HT1080 (cell line): ENCODE measurements at places on chromosomes 11 and 22. TPM values are rescaled to one million over a fixed set of nuclear protein-coding genes. Genes with fewer than 3 reads are reported as not detected.

Gene DUSP8
- 0.07 and 0.40 TPM in 2 replicates for total RNA-seq

Gene BRSK2
- total RNA-seq: 0.58 and 0.84 TPM in 2 replicates

Gene PARVG
- 0.24 and 0.50 TPM in 2 replicates for total RNA-seq

Gene MYO7A
- total RNA-seq: 0.37 and 0.51 TPM in 2 replicates

Gene KDM4D
- 1.8 and 3.2 TPM in 2 replicates for total RNA-seq

Gene RIC3
- total RNA-seq: not detected in 2 replicates

Gene RCOR2
- 0.11 and 0.17 TPM in 2 replicates for total RNA-seq

- peak; percentile 83 for DNase-seq
Observed at GRCh38 chr11:96215110-96215782, 127.7 kb downstream of the MAML2 start.

- DNase-seq: peak; percentile 44
Observed at GRCh38 chr11:83819931-83820549, 533.9 kb upstream of the CCDC90B start.

GRCh38 chr22:20968281-20968977 lies 1.4 kb downstream of the AIFM3 start:
- no peak for DNase-seq

- DNase-seq: no peak
Observed at GRCh38 chr11:85791409-85791990, 19.4 kb downstream of the SYTL2 start.

DNA sequence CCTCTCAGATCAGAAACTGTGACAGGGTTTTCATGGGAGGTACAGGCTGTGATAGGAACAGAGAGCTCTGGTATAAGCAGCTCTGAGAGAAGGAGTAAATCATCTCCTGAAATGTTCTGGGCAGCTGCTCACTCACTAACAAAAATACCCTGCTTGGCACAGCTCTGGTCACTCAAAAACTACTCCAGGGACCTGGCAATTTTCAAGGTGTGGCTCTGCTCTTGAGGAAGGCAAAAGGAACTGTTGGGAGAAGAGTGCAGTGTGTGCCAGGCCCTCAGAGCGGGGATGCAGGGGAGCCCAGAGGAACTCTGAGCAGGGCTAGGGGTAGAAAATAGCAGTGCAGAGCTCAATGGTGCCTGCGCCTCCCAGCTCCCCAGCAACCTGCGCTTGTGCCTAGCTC lies 180.5 kb upstream of the ZBED5 start:
- DNase-seq: no peak

DNA sequence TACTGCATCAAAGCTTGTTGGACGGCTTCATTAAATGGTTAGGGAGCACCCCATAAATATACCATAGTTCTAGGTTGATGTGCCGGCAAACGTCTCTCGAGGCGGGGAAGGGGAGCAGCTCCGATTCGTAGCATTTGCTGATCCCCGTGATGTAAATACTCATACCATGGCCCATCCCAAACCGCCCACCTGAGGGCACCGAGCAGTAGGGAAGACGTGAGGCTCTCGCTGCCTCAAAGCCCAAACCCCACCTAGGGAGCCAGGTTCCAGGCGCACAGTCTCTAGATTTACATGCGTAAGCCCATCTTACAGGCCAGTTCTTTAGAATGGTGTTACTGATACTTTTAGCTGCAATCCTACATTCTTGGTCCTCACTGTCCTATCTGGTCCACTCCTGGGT lies 124.0 kb downstream of the FEZ1 start:
- no peak for DNase-seq

- no peak for DNase-seq
Observed at GRCh38 chr22:30423301-30423958, 2.1 kb upstream of the MTFP1 start.

DNA sequence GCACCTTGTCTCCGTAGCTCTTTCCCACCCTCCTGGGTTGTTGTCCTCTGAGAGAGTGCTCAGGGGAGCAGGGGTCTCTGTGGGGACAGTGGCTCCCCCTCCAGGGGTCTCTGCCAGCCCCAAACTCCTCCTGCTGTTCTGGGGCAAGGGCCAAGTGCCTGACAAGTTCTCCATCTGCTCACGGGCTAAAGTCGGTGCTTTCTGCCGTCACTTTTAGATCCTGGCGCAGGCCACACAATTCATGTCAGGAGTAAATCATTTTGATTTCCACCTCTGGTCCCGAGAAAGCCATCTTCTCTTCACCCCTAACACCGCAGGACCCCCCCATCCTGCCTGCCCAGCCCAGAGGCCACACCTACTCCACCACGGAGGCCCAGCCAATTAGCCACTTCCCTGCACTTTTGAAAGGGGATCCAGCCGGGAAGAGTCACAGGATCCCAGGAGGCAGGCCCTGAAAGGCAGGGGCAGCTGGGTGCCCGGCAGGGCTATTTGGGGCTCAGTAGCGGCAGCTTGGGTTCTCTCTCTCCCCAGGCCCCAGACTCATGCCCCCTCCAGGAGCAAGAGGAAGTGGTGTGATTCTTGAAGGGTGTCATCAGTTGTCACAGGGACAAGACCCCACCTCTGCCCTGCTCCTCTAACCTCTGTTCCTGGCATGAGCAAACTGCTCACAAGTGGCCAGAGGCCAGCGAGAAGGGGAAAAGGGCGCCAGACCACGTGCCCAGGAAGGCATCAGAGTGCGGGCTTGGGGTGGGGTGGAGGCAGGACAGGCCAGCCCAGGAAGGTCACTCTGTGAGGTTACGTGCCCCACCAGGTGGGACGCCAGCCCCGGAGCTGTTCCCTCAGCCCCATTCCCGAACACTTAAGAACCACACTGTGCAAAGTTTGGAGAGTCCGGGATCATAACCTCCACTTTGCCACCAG lies 1.3 kb downstream of the MACROD1 start:
- no peak for DNase-seq

GRCh38 chr11:68076371-68077042 lies 37.7 kb downstream of the TCIRG1 start:
- DNase-seq: no peak

DNA sequence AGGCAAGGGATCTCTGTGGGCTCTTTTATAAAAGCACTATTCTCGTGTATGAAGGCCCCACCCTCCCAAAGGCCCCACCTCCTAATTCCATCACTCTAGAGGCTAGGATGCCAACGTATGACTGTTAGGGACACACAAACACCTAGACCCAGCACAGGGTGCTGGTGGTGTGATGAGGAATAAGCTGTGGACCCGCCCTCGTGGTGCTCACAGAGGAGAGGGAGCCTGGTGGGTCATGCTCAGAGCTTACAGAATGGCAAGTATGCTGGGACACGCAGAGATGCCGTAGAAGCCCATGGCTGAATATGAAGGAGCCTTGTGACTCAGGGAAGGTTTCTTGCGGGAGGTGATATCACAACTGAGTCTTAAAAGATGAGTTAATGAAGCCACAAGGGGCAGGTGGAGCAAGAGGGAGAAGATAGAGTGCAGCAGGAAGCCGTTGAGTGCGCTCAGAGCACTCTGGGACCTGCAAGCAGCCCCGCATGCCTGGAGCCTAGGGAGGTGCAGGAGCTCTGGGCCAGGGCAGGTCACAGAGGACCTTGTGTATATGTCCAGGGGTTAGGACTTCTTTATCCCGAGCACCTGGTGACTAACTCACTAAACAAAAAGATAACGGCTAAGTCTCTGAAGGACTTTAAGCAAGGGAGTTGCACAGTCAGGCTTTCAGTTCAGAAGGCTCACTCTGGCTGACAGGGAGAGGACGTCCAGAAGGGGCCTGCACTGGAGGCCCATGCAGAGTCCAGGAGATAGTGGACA lies 160.9 kb downstream of the TRIM29 start:
- no peak for DNase-seq

DNA sequence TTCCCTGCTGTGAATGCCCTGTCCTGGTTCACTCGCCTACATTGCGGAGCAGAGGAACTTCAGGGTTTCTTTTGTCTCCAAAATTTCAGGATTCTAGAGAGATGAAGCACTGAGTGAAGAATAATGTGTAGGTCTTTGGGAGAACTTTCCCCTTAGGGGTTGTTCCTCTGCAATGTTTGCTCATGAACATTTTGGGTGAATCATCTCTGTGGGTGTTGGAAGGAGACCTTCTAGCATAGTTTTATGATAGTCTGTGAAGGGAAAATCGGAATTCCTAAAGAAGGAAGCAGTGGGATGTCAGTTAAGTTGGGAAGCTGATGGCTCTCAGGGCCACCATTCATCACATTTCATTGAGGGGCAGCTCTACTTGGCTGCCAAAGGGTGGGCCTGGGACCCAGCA lies 64.8 kb downstream of the MIAT start:
- DNase-seq: no peak

- DNase-seq: no peak
Observed at GRCh38 chr11:22730319-22730718, 63.9 kb downstream of the GAS2 start.

DNA sequence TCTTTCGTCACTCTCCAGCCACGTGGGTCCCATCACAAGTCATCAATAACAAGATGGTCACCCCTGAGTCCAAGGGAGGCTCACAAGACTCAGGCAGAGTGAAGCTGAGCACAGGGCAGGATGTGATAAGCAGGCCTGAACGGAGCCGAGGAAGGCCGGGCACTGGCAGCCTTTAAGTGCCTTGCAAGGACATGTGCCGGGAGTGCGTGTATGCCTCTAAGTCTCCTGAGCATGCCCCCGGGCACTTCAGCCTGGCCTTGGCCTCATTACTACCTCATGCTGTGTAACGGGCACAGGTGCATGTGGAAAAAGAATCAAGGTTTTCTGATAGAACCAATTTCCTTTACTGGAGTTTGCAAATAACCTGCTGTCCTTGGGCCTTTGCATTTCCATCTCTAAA lies 55.8 kb downstream of the UBASH3B start:
- no peak for DNase-seq

DNA sequence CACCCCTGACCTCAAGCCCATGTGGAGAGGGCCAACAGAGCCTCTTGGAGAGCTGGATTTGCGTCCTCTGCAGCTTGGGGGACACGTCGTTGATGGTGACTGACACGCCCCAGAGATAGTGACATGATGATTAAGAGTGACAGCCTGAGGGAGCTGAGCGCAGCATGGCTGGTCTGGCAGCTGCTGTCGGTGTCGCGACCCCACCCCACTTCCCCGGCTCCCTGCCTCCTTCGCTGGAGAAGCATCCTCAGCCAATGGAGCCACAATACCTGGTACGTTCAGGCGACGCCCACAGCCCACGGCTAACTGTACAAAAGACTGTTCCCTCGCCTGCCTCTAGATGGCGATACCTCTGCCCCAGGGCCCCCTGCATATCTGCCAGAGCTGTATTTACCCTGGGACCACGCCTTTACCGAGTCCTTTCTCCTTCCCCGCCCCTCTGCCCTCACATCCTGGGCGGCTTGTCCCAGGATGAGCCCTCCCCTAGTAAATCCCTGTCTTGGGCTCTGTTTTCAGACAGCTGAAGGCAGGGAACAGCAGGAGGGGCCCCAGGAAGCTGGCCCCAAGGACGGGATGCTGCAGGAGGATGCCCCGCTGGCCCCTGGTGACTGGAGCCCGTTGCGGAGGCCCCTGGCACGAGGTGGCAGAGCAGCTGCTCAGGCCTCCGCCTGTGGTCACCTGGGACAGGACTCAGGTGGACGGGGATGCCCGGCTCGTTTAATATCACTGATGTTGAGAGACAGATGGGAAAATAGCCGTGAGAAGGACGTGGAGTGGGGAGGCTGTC lies 90.6 kb downstream of the RPS6KA4 start:
- peak; percentile 55 for DNase-seq
